ENCODE measurements at places on chromosomes 16 and 17. TPM values are rescaled to one million over a fixed set of nuclear protein-coding genes. Genes with fewer than 3 reads are reported as not detected.

Gene ZNF500
- total RNA-seq: 7.8 TPM

GRCh38 chr17:39090908-39091665 is 60.4 kb downstream of the PLXDC1 start:
- no peak overlapping the region for H3K27ac ChIP-seq
- H3K27me3 ChIP-seq: 0 out of 2 replicates have a peak, but pooled peaks cover under 1% of the 10 kb centered on the region
- no peaks in the 10 kb centered on the region for H3K36me3 ChIP-seq
- DNase-seq: no peak

DNA sequence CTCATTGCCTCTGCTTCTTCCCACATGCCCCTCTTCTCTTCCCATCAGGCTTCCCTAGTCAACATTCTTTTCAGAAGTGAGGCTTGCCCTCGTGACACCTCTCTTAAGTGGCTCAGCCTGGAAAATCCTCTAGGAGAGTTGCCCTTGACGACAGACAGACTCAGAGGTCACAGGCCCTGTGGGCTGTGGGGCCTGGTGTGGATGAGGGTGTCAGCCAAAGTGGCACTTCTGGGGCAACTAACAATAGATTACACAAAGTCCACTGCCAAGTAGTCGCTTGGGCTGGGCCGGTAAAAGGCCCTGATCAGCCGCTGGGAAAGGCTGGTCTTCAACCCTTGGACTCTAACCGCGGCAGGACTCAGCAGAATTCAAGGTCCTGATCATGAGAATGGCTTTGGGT is 33.7 kb upstream of the METTL16 start:
- DNase-seq: no peak
- H3K27me3 ChIP-seq: no peaks in the 10 kb centered on the region
- no peaks in the 10 kb centered on the region for H3K4me1 ChIP-seq
- no peak overlapping the region for H3K27ac ChIP-seq
- H3K36me3 ChIP-seq: no peaks in the 10 kb centered on the region
- H3K4me3 ChIP-seq: no peak overlapping the region

GRCh38 chr17:30393491-30393890 is 14.8 kb downstream of the CPD start:
- H3K27ac ChIP-seq: no peak overlapping the region
- H3K27me3 ChIP-seq: no peaks in the 10 kb centered on the region
- H3K4me3 ChIP-seq: no peak overlapping the region
- no peak for DNase-seq
- H3K36me3 ChIP-seq: peaks cover 5% of the 10 kb centered on the region

DNA sequence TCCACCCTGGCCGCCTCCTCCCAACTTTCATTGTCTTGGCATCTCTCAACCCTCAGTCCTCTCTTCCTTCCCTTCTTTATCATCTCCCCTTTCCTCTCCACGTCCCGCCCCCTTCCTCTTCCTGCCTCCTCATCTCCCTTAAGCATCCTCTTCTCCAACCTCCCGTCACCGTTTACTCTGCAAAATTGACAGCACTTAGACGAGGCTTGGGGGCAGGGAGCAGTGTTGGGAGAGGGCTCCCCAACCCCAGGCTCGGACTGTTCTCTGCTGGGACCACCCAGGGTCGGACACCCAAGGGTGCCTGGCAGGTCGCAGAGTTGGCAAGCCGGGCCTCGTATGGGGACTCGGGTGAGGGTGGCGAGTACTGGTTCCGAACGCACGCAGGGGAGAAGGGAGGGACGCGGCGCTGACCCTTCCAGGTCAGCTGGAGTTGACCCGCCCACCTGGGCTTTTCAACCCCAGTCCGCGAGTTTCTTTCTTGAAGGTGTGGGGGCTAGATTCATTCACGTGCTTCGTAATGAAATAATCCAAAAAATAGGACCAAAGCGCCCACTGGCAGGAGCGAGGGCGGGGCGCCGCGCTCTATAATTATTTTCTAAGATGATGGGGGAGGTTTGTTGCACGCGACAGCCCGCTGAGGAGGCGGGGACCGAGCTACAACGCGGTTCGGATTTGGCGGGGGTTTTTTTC is 775 bp upstream of the PAGR1 start:
- no peaks in the 10 kb centered on the region for H3K27me3 ChIP-seq
- peaks cover 6% of the 10 kb centered on the region for H3K36me3 ChIP-seq
- H3K4me1 ChIP-seq: peaks cover 9% of the 10 kb centered on the region

DNA sequence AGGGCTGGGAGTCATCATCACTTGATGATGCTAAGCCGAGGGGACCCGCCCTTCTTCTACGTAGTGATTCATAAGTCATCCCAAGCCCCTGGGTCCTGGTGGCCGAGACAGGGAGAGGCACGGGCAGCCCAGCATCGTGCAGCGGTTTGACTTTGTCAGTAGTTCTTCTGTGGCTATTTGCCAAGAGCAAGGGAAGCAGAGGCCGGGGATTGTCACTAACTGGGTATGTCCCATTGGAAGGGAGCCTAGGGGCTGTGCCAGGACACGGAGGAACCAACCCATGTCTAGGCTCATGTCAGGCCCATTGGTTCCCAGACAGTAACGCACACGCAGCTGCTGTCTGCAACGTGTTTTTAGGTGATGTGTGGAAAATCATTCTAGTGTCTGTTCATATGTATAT is 58.5 kb downstream of the ATP2C2 start:
- no peak overlapping the region for H3K4me3 ChIP-seq
- no peak overlapping the region for H3K27ac ChIP-seq
- no peak for DNase-seq

DNA sequence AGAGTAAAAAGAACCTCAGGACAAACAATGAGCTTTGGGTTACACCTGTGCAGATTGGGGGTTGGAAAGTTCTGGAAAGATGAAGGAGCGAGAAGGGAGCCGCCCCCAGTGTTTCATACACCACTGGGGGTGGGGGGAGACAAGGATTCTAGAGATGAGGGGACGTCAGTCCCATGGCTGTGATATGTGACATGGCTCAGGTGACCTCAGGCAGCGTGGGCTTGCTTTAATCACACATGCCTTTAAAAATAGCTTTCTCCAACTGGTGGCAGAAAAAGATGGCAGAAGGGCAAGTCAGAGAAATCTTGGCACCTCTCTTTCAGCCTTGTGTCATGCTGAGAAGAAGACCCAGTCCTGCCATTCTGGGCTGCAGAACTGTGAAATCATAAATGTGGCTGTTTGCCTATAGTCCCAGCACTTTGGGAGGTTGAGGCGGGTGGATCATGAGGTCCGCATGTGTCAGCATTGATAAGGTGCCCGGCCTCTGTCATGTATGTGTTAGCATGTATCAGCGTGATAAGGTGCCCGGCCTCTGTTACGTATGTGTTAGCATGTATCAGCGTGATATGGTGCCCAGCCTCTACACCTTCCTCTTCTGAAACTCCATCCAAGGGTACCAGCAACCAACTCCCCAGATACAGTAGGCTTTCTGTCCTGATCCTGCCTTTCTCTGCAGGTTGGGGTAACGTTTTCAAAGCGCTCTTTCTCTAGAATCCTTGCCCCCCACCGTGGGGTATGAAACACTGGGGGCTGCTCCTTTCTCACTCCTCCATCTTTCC is 25.0 kb downstream of the WIPI1 start:
- H3K36me3 ChIP-seq: peaks cover 11% of the 10 kb centered on the region
- no peak overlapping the region for H3K27ac ChIP-seq
- no peaks in the 10 kb centered on the region for H3K27me3 ChIP-seq

GRCh38 chr16:75288596-75289120 is 37.2 kb upstream of the BCAR1 start:
- no peaks in the 10 kb centered on the region for H3K36me3 ChIP-seq
- H3K27ac ChIP-seq: no peak overlapping the region
- no peak for DNase-seq
- H3K4me1 ChIP-seq: no peaks in the 10 kb centered on the region
- H3K4me3 ChIP-seq: no peak overlapping the region
- no peaks in the 10 kb centered on the region for H3K27me3 ChIP-seq

Data from SJCRH30 (cell line).